CD4-positive, alpha-beta memory T cell (primary cell): ENCODE measurements at places on chromosomes 4 and X.

DNA sequence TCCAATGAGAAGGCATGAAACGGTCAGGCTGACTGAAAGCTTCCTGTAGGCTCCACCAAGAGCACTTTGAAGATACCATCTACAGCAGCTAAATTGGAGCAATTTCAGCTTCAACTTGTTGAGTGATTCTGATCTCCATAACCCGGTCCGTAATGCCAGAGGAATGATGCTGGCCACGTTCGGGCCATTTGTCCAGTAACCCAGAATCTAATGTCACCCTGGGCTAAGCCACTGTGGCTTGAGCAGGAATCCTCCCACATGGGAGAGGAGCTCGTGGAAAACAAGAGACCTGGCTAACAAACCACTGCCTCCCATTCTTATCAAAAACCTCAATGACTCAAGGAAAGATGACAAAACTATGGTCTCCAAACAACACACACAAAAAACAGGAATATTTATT, 14.2 kb upstream of the TCEAL4 start:
- DNase-seq, result no peak

DNA sequence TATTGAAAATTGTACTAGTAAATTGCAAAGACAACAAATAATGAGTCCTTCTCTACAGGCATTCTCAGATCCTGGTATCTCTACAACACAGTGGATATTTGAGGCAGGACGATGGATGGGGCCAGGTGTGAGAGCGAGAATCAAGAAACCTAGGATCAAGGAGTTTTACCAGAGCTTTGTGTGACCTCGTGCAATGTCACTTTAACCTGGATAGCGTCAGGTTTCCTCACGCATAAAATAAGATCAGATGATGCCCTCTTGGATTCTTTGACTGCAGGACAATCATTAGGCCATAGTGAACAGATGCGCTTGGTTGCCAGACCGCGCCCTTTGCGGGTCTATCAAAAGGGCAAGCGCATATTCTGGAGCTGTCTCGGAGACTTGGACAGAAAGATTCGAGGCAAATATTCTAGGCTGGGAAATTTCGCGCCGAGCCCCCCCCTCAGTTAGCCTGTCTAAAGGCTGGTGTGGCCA, 66.6 kb downstream of the FBXO8 start:
- DNase-seq, result no peak

DNA sequence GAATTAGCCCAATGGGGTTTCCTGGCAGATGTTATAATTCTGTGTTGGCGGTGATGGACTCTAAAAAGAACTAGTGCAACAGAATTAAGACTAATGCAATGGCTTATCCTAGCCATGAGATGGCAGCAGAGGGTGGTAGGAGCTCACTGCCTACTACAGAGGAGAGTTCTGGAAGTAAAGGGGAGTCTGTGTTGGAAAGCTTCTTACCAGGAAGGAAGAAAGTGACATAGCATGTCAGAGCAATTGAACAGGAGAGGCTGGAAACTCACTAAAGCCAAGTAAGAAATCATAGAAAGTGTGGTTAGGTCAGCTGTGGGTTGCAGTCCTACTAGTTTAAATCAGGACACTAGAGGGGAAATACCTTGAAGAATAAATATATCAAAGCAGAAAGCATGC, 6.3 kb upstream of the TRPC5OS start:
- no peak for DNase-seq

DNA sequence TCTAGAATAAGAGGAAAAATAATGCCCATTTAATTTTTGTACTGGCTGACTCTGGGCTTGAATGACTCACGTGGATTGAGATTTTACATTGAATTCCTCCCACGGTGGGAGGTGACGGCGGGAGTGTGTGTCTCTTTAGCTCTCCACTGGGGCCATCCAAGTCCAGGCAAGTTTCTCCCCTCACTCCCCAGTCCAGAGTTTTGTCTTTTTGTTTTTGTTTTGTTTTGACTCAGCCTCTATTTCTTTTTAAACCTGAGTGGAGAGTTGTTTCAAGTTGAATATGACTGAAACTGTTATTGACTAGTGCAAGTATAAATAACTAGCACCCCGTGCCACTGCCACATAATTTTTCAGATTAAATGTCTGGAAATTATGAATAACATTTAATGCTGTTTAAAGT, 13.6 kb downstream of the CHST7 start:
- no peak for DNase-seq

DNA sequence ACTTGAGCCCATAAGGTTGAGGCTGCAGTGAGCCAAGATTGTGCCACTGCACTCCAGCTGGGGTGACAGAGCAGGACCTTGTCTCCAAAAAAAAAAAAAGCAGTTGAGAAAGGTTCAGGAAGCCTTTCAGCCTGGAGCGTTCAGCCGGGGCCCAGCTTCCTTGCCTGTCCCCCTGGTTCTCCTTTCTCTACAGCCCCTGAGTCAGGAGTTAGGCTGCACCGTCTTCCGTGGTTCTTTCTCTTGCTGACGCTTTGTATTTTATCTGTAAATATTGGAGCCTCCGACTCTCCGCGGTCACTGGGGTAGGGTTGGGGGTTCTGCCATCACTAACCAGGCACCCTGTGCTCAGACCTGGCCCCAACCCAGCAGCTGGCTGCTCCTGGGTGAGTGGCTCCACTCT, 13.8 kb upstream of the UVSSA start:
- no peak for DNase-seq

- DNase-seq, result no peak
These were observed 17.5 kb upstream of the C4orf36 start for GRCh38 chr4:86909546-86910295.

- no peak for DNase-seq
These were observed 157.3 kb upstream of the RAPGEF2 start for GRCh38 chr4:158945529-158946108.

GRCh38 chr4:144557404-144557803, 88.6 kb upstream of the HHIP start:
- no peak for DNase-seq

GRCh38 chrX:122583551-122583950, 600.5 kb upstream of the GRIA3 start:
- DNase-seq, result no peak
